Uterus (tissue), 4 donors: ENCODE measurements at places on chromosomes 1 and 21. TPM values are rescaled to one million over a fixed set of nuclear protein-coding genes. Genes with fewer than 3 reads are reported as not detected.

ADGRL4 gene
- total RNA-seq = 19.0 TPM

DNA sequence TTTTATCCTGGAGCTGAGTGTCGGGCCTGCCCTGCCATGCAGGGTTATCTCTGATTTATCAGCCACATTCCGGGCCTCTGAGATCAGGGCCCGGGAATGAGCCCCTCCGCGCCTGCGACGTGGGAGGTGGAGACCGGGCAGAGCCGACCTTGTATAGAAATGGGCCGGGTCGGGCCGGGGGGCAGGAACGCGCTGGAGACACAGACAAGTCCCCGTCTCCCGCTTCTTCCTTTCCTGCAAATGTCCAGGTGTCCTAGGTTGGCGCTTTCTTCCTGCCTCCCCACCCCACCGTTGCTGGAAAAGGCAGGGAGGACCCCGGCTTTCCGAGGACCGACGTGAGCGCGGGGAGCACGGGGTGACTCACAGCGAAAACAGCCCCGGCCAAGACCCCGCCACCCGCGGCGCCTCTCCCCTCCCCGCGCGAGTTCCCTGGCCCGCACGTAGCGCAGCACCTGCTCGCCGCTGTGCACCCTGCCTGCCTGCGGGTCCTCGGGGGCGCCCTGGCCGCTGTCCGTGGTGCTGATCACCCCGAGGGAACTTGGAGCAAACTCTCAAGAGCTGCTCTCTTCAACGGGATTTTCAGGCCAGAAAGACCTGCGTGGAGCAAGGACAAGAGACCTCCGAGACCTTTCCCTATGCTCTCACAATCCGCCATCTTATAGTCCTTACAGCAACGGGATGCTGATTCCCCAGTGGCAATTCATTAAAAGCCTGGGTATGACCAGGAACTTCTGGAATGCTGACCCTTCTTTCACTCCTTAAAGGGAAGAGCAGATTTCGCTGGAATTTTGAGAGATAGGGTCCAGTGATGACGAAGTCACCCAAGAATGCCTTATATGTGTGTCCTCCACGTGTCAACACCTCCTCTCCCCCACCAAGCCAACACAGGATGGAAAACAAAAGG, 475 bp upstream of the NPPB start:
- peak; percentile 53 for DNase-seq
- no peaks in the 10 kb centered on the region for H3K4me1 ChIP-seq
- no peaks in the 10 kb centered on the region for H3K36me3 ChIP-seq
- no peak overlapping the region for H3K27ac ChIP-seq

DNA sequence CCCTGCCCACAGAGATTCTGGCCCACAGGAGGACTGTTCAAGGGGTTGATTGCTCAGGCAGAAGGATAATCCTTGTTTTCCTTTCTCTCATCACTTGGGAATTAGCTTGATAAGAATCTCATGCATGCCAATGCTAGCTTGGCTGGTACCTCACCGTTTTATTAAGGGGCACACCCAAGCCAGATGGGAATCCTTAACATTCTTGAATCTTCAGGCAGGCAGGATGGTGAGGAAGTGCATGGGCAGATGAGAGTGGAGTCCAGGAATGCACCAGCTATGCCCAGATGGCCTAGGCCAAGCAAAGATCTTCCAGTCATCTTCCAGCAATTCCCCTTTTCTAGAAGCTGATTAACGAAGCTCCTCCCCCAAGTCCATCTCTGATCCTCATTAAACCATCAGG, 4.1 kb upstream of the LCE7A start:
- no peaks in the 10 kb centered on the region for H3K4me1 ChIP-seq
- no peak for DNase-seq
- no peak overlapping the region for H3K4me3 ChIP-seq
- H3K36me3 ChIP-seq = no peaks in the 10 kb centered on the region
- H3K27ac ChIP-seq = no peak overlapping the region

PLD5 gene
- 4.4 TPM for total RNA-seq

DNAH14 gene
- under 0.01 TPM for total RNA-seq
